Left cardiac atrium (tissue), 4 donors: ENCODE measurements at places on chromosomes 11 and 22. TPM values are rescaled to one million over a fixed set of nuclear protein-coding genes. Genes with fewer than 3 reads are reported as not detected.

SLC1A2 gene
- total RNA-seq, result 1.3 TPM

NOX4 gene
- 2.7 TPM for total RNA-seq

POGLUT3 gene
- 23.3 TPM for total RNA-seq

OR52E4 gene
- total RNA-seq, result not detected

INPP5J gene
- total RNA-seq, result 13.3 TPM

NUP98 gene
- total RNA-seq, result 38.0 TPM

HSPB2 gene
- 37.3 TPM for total RNA-seq

NTM gene
- total RNA-seq, result 21.5 TPM

FAT3 gene
- 0.77 TPM for total RNA-seq

PKNOX2 gene
- 14.4 TPM for total RNA-seq

MS4A8 gene
- total RNA-seq, result not detected

PARVG gene
- total RNA-seq, result 9.5 TPM

RIC8A gene
- total RNA-seq, result 67.4 TPM

AIFM3 gene
- total RNA-seq, result 1.5 TPM

HTR3B gene
- total RNA-seq, result not detected

ADAMTS8 gene
- total RNA-seq, result 53.0 TPM

CRYBB3 gene
- total RNA-seq, result not detected

RAG2 gene
- not detected for total RNA-seq

F2 gene
- total RNA-seq, result not detected

RAB36 gene
- total RNA-seq, result 1.0 TPM

PNPLA5 gene
- total RNA-seq, result not detected

TUT1 gene
- 11.5 TPM for total RNA-seq

KRTAP5-10 gene
- total RNA-seq, result not detected

OR52N4 gene
- not detected for total RNA-seq

AQP11 gene
- 0.73 TPM for total RNA-seq

VPS37C gene
- 23.1 TPM for total RNA-seq

ALDH3B2 gene
- not detected for total RNA-seq

SLC22A25 gene
- total RNA-seq, result not detected

HIRA gene
- total RNA-seq, result 22.1 TPM

DMC1 gene
- total RNA-seq, result 1.2 TPM

GGTLC3 gene
- not detected for total RNA-seq

OTOG gene
- total RNA-seq, result not detected

ANKRD49 gene
- total RNA-seq, result 6.5 TPM

TP53AIP1 gene
- not detected for total RNA-seq

SELENOO gene
- 11.7 TPM for total RNA-seq

APOL3 gene
- total RNA-seq, result 33.3 TPM

HINFP gene
- 12.9 TPM for total RNA-seq

USH1C gene
- 0.88 TPM for total RNA-seq

GRIA4 gene
- total RNA-seq, result not detected

B3GAT1 gene
- total RNA-seq, result 0.35 TPM

TRIM48 gene
- total RNA-seq, result not detected

PATE4 gene
- not detected for total RNA-seq

PRRG4 gene
- total RNA-seq, result 0.92 TPM

RTN3 gene
- total RNA-seq, result 71.9 TPM

SNX19 gene
- total RNA-seq, result 47.7 TPM

ZMAT5 gene
- 15.2 TPM for total RNA-seq

ST14 gene
- 1.5 TPM for total RNA-seq

CASTOR1 gene
- total RNA-seq, result 7.4 TPM

KRTAP5-9 gene
- total RNA-seq, result not detected

GAB4 gene
- total RNA-seq, result not detected

OR52H1 gene
- total RNA-seq, result not detected

FGF4 gene
- total RNA-seq, result not detected

MAP4K2 gene
- total RNA-seq, result 10.4 TPM

TBX1 gene
- total RNA-seq, result 2.4 TPM

IL17RA gene
- 15.4 TPM for total RNA-seq

APOBEC3F gene
- total RNA-seq, result 5.2 TPM

MS4A6E gene
- 0.47 TPM for total RNA-seq
